Jurkat, Clone E6-1 (cell line): ENCODE measurements at places on chromosomes 6 and 20.

GRCh38 chr6:21914121-21914973 lies 320.8 kb downstream of the SOX4 start:
- DNase-seq, result no peak

- DNase-seq, result no peak
Measured at GRCh38 chr6:109212683-109213082, 117.4 kb downstream of the CEP57L1 start.

DNA sequence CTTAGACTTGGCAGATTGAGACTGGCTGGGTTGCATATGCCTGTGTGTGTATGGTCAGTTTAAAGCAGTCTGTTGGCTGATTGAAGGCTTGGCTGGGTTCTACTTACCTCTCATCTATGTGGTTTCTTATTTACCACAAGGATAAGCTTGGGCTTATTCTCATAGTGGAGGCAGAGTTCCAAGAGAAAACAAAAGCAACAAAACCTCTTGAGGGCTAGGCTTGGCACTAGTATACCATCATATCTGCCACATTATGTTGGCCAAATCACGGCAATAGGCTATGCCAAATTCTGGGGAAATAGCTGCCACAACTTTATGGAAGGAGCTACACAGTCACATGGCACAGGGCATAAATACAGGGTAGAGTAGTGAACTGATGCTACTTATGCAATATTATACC lies 714.1 kb downstream of the CBLN4 start:
- DNase-seq, result no peak

DNA sequence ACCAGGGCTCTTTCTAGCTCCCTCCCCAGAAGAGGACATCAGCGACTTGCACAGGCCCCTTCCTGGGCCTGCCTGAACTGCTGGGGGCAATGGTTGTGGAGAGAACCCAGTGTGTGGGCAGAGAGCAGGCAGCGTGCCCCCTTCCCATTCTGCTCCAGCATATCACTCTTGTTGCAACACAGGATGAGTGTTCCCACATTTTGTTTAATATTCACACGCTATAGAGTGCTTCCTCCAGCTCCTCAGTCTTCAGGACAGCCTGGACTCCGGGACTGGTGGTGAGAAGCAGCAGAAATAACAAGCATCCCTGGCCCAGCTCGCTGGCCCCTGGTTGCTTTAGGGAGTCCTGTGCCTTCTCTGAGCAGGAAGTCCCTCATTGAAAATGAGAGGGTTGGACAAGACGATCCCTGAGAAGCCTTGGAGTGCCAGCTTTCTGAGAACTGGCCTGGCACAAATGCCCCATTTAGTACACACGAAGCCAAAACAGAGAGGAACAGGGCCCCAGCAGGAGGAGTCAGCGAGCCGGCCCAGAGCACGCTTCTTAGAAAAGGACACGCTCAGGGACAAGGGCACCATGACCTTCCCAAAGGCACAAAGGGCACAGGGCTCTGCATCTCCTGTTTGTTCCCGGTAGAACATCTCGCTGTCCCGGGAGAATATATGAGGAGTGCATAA lies 84.2 kb upstream of the FOXC1 start:
- no peak for DNase-seq

- no peak for DNase-seq
Measured at GRCh38 chr6:41209547-41210320, 8.8 kb upstream of the TREML2 start.

GRCh38 chr6:11317885-11318771 lies 85.7 kb upstream of the NEDD9 start:
- DNase-seq, result no peak

DNA sequence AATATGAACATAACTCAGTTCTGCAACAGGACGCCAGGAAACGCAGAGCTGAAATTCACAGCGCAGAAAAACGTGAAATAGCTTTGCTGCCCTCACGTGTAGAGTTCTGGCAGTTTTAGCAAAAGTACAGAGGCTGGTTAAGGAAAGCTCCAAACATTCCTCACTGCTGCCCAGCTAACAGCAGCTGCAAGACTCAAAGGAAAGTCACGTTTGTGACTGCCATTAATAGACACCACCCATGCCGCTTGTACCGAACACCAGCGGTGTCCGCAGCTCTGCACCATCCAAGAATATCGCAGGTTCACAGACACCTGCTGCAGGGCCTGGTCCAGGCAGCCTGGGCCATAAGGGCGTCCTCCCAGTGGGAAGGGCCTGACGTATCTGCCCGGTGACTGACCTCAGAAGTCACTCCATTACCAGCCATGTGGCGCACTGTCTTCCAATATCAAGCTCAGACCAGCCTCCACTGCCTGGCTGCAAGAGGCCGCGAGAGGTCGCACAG lies 61.4 kb downstream of the WDR27 start:
- DNase-seq, result no peak
